ENCODE measurements at places on chromosomes 1 and 21. TPM values are rescaled to one million over a fixed set of nuclear protein-coding genes. Genes with fewer than 3 reads are reported as not detected.

DNA sequence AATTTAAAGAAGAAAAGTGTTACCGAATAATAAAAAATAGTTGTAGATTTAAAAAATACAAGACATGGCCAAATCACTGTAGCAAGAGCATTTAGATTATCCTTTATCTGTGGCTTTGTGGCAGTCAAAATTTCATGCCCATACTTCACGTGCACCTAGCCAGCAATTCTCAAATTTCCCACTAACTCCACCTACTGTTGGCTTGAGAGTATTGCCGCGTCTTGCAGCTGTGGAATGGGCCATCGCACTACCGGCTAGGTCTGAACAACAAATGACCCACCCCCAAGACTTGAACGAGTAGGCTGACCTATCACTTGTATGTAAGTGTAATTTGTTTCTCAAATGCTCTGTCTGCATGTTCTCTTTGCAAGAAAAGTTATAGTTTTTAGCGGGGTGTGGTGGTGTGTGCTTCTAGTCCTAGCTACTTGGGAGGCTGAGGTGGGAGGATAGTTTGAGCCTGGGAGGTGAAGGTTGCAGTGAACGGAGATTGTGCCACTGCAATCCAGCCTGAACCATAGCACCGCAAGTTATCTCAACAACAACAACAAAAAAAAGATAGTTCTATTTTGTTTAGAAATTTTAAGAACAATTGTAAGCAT is 4.1 kb downstream of the KRTAP13-4 start:
- DNase-seq: no peak

DNA sequence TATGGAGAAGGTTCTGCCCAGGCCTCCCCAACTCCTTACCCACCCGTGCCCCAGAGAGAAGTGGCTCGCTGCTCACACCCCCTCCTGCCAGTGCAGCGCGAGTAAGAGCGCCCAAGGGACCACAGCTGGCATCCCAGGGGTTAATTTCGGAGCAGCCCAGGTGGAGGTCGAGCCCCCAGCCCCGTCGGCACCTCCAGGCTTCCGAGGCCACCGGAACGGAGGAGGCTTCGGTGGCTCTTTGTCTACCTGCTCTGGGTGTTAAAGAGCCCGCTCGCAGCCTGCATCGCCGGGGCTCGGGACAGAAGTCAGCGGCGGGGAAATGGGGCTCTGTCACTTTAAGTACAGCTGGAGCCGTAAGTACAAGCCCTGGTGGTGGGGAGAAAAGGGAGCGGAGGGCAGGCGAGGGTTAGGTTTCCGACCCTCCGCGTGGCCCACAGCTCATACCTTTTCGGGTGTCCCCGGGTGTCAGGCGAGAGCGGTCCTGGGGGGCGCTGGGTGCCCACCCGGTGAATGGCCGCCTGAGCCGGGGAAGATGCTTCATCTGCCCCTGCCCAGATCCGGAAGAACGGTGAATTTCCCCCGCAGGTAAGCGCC is 89.4 kb upstream of the IPO9 start:
- no peak for DNase-seq

DNA sequence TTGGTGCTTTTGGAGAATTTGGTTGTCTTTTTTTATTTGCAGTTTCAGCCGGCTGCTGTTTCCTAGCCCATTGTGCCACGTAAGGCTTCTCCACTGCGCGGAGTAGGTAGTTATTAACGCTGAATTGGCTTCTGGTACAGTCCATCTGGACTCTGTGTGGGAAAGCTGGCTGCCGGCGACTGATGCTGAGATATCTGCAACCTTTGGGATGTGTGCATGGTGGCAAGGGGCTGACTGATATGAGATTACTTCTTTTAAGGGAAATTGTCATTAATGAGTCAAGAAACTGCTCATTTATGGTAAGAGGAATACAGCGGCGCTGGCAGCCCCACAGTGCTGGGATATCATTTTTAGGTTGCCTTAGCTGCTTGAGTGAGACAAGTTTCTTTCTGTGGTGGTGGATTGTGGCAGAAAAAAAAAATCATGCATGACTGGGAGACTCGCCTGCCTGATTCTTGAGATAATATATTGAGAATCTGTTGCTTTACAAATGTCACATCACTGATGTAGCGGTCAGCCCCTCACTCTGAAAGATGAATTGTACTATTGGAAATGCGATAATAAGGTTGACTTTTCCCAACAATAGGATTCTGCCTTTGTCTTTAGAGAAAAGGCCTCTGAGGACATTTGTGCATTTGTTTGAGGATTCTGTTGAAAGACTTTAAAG is 2.5 kb upstream of the ELAVL4 start:
- DNase-seq: no peak

- no peak for DNase-seq
Observed at GRCh38 chr1:186841599-186841998, 12.8 kb downstream of the PLA2G4A start.

GRCh38 chr1:36087233-36088123 is 1.2 kb upstream of the ADPRS start:
- no peak for DNase-seq

- no peak for DNase-seq
Observed at GRCh38 chr1:164495905-164496304, 63.1 kb upstream of the PBX1 start.

DNA sequence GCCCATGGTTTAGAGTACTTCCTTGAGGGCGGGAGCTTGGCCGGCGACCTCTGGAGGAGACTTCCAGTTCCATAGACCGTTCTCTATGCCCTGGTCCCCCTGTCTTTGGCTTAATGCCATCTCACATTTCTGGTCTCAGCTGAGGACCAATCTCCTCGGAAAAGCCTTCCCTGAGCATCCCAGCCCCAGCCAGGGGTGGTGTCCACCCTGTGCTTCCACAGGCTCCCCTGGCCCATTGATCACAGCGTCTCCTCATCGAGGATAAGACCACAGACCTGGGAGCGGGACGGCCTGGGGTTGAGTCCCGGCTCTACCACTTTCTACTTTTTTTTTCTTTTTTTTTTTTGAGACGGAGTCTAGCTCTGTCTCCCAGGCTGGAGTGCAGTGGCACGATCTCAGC is 14.5 kb downstream of the WNT4 start:
- no peak for DNase-seq

DNA sequence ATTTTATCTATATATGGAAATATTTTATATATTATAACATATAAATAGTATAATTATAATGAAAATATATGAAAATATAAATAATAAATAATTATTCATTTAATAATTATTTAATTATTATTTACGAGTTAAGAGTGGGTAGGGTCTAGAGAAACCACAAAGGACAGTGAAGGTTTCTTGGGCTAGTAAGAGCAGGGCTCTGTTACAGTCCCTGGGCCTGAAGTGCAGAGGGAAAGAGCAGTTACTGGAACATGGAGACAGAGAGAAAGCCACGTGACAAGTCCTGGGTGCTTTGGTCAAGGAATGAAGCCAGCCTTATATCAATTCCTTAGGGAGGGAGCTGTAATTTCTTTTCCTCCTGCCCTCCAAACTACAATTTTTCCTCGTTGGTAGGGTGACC is 117.2 kb upstream of the OLIG2 start:
- DNase-seq: no peak

GRCh38 chr1:247079141-247079874 is 697 bp upstream of the ZNF670 start:
- DNase-seq: no peak

The PWP2 gene
- polyA plus RNA-seq: 2.6 TPM

The VWA5B1 gene
- polyA plus RNA-seq: 2.0 TPM

- no peak for DNase-seq
Observed at GRCh38 chr1:224458996-224459395, 24.4 kb upstream of the WDR26 start.

The CSF3R gene
- polyA plus RNA-seq: 6.0 TPM

DNA sequence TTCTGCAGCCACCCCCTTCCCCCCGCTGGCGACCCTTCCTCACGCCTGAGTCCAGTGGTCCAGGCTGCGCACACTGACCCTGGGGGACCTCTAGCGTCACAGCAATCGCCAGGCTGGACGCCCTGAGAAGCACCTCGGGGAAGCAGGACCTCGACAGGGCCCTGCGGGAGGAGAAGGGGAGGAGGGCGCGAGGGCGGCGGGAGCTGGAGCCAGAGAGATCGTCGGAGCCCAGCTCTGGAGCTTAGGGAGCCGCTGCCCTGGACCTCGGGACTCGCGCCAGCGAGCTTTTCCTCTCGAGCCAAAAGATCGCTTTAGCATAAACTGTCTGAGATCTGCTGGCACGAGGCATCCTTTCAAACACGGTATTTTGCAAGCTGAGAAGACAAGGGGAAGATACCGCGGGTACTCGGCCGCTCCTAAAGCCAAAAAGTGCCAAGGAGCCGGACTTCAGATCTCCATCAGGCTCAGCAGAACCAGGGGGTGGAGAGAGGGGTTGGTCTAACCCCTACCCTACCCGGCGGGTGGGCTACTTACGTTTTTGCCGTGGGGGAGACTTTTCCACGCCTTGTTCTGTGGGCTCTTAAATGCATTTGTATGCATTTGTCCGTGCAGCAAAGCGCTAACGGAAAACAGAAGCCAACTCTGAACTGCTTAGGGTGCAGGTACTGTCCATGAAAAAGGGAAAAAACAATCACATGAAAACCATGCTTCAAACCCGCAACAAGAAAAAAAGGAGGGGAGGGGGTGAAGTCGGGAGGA is 586 bp downstream of the COL24A1 start:
- DNase-seq: no peak

The IGSF21 gene
- polyA plus RNA-seq: 0.75 TPM

GRCh38 chr1:59761443-59761842 is 53.3 kb upstream of the HOOK1 start:
- DNase-seq: no peak

DNA sequence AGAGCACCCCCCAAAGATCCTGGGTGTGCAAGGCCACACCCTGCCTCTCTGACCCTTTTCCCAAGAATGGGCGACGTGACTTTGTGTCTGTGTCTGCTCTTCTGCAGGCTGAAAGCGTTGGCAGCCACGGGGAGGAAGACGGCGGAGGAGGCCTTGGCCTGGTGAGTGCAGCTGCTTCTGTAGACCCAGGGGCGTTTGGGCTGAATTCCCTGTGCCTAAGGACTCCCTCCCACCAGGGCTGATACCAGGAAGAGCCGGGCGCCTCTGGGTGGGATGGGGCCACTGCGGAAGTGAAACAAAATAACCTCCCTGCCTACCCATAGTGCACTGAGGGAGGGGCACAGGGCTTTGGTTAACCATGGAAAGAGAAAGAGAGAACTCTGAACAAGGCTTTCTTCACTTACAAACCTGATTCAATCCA is 2.5 kb downstream of the UBASH3A start:
- no peak for DNase-seq

- DNase-seq: no peak
Observed at GRCh38 chr1:231442735-231443134, 20.6 kb upstream of the EGLN1 start.

DNA sequence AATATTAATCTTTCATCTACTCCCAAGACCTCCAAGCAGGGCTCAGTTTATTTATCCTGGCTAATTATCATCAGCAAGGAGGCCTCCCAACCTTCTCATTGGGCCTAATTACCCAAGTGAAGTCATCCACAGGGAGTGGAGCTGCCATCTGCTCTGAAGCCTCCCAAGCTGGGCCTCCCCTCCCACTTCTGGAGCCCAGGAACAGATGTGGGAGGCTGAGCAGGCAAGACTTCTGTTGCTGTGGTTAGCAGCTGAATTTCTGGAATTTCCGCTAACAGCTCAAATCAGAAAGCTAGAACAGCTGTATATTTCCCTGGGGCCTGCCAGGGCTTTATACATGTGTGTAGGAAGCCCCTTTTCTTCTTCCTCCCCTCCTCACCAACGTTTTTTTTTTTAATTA is 127.5 kb downstream of the UCK2 start:
- peak; percentile 14 for DNase-seq

DNA sequence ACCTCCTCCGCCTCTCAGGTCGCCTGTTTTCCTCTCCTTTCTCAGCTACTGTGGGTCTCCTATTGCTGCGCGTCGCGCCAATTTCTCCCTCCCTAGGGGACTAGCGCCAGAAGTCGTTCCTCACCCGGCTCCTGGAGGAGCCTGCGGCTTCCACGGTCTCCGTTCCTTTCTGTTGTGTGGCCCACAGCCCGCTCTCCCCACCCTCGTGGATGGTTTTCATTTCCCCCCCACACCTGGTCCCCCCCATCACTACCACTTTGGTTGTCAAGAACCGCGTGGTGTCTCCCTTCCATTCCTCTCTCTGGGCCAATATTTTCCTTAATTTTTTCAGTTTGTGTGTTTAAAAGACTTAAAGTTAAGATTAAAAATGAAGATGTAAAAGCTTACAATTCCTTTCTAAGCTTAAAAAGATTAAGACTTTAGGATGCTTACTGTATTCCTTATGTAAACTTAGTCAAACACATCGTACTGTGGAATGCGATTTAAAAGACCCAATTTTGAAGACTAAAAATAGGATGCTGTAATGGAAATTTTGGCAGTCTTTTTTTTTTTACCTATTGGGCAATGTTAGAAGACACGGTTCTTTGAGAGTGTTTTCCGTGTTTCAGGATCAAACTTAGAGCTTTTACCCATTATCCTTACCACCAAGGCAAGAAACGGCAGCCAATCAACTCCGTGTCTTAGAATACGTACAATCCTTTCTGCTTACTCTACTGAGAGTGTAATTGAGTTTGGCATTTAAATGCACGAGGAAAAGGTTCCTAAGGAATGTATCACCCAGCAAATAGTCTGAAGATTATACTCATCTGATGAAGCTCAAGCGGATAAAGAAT is 773 bp downstream of the CNST start:
- no peak for DNase-seq

The ASCL5 gene
- 0.17 TPM for polyA plus RNA-seq

DNA sequence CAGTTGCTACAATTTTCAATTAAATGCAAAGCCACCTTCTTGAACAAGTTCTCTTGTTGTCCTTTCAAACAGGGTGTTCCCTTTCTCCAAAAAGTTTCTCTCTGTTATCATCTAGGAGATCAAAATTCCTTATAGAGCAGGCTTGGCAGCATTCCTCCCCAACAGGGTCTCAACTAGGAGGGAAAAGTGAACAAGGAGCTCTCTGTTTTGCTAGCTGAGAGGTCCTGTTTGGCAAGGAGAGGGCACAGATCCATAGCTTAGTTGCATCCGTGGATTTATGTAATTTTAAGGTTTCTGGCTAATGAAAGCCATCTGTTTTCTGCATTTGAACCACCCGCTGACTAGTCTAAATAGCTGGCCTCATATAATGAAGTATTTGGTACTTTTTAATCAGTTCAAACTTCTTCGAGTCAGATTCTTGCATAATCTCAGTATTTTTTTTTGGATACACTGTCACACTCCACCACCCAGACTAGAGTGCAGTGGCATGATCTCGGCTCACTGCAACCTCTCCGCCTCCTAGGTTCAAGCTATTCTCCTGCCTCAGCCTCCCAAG is 54.0 kb downstream of the APP start:
- no peak for DNase-seq

- DNase-seq: no peak
Observed at GRCh38 chr1:236938760-236939159, 65.5 kb downstream of the MT1HL1 start.

DNA sequence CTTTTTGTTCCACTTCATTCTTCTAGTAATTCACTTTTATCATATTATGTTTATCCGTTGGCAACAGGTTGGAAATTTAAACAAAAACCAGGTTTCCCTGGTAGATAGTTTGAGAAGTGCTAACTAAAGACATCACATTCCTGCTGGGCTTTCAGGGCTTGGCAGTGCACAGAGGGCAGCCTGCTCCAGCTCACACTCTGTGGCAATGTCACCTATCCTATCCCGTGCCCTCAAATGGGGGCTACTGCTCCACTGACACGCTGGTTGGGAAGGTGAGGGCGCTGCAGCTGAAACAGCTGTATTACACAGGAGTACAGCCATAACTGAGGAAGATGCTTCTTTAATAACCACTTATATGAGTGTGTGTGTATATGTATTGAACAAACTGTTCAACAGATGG is 49.7 kb downstream of the RCAN1 start:
- no peak for DNase-seq
